BJ (cell line): ENCODE measurements at places on chromosomes 1 and 21.
A peak's percentile ranks its signal among the peaks of the same experiment; 100 is the strongest.

- DNase-seq, result no peak
Observed at GRCh38 chr1:228810878-228811711, 75.8 kb downstream of the RHOU start.

GRCh38 chr21:46000731-46001641, 19.4 kb downstream of the COL6A1 start:
- DNase-seq, result no peak

DNA sequence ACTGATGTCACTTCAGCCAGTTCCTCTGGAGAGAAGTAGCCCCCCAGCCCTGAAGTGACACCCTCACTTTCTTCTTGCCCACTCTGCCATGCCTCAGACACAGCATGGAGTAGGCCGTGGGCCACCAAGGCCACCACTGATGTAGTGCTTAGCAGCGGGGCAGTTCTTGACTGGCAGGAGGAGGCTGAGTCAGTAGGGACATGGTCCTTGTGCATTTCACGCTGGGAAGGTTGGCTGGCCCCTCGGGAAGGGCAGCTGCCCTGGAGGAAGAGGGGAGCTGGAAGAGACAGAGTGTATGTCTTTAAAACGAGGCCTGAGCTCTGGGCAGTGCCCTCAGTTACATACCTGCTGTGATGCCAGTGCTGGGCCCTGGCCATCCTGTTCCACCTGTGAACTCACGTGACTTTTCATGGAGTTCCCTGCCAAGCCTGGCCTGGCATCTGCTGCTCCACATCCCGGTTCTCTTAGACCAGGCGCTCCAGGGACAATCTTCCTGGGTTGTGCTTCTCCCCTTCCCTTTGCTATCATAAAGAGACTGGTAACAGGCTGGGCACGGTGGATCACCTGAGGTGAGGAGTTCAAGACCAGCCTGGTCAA, 158.6 kb upstream of the TMEM51 start:
- no peak for DNase-seq

DNA sequence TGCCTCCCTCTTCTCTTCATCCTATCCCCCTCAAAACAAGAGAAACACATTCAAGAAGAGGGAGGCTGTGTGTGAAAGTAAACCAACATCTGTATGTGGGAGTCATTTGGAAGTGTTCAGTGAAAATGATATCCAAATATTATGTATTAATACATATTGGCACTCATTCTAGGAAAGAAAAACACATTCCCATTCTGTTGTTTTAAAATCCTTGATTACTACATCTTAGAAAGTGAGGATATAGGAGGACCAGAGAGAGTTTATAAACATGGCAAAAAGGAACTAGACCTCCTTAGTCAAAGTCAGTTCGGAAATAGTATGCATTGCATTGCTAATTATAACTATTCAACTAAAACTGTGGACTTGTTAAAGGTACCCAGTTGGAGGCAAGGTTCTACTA, 786.6 kb downstream of the ADGRL2 start:
- DNase-seq, result no peak

GRCh38 chr1:159079525-159079924, 3.0 kb upstream of the AIM2 start:
- DNase-seq, result no peak

DNA sequence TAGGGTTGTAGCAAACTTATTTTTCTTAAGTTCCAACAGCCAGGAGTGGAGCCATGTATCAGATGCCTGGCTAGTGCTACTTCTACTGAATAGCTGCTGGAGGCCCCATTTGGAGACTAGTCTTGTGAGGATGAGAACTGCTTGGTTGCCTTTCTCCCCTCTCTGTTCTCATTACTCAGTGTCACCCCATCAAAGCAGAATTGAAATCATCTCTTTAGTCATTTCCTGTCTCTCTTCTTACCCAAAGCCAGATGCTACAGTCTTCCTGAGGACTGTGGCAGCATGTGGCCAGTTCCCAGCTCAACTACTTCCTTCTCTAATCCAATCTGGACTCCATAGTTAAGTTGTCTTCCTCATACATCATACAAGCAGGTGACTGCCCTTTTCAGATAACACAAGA, 197.5 kb downstream of the BRINP2 start:
- DNase-seq, result no peak

DNA sequence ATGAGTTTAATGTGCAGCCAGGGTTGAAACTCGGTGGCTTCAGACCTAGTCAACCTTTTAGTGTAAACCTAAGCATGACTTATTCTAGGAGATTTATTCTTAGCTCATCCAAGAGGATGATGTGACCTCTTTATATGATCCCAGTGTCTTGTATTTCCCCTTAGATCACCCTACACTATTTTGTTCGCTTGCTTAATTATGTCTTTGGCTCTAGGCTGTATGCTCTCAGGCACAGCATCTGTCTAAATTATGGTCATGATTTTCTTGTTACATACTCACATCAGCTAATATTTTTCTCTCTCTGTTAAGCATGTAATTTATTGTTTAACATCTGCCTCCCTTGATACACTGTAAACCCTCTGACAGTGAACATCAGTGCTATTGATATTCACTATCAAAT, 19.1 kb downstream of the COL11A1 start:
- no peak for DNase-seq

DNA sequence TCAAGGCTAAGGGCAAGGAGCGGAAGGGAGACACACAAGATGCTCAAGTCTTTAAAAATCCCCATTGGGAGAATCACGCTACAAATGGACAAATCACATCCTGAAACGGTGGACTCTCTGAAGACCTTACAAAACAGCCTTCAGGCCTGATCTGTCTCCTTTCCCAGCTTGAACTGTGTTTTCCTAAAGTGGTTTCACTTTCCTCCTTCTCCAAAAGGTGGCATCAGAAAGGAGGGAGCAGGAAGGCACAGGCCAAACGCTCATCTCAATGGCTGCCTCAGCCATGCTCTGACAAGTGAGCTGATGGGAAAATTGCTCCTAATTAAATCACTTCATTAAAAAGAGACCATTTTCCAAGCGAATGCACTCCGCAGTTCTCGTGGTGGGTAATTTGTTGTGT, 47.7 kb downstream of the UTP25 start:
- DNase-seq, result no peak

DNA sequence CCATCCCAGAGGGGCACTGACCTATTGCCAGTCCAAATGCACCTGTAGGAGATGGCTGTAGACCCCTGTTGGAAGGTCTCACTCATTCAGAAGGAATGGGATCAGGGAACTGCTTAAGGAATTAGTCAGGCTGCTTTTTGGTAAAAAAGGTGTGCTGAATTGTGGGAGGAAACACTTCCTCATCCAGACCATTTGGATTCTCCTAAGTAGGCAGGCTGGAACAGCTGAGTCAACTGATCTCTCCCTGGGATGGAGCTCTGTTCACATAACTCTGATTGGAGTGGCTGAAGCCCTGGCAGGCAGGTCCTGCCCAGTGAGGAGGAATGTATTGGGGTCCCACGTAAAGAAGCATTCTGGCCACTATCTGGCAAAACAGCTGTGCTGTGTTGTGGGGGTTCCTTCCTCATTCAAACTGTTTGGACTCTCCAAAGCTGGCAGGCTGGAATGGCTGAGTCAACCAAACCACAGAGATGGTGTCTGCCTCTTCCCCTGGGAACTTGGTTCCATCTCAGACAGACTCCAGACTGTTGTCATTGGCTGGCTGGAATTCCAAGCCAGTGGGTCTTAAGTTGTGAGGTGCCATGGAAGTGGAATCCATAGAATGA, 70.7 kb upstream of the PDC start:
- DNase-seq, result no peak

DNA sequence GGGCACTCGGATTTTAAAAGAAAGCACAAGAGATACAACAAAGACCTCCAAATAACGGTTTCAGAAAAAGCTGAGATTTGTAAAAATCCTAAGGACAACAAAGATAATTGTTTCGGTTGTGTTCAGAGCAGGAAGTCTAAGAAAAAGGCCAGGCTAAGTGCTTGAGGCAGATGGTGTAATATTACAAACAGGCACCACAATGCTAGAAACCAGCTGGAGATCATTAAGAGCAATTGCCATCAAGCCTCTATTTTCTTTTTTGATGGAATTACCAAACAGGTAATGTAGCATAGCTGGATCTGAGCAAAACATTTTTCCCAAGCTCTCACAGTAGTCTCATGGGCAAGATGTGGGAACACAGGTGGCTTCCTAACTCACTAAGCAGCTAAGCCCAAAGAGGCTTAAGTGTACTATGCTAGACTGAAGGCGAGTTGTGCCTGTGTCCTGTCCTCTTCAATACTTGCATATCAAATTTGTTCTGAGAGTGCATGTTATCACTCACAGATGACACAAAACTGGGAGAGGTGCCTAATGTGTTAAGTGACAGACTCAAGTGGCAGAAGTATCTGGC, 161.6 kb downstream of the GLUL start:
- DNase-seq, result no peak

DNA sequence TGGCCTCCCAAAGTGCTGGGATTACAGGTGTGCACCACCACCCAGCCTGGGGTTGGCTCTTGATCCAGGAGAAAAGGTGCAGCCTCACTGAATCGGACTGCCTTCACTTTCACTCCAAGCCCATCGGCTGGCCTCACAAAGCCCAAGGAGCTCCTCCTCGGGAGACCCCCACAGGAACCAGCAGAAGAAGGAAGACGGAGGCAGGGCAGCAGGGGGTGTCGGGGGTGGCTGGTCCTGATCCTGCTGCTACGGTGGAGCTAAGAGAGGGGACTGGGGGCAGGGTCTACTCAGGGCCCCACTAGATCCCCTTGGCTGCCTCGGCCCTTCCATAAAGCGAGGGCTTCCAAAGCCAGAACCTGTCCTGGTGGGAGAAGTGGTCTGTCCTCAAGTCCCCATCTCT, 93.9 kb downstream of the STUM start:
- DNase-seq, result no peak

- DNase-seq, result no peak
Observed at GRCh38 chr1:93349231-93350135, 3.8 kb downstream of the DR1 start.

- DNase-seq, result no peak
Observed at GRCh38 chr1:164360265-164360664, 198.7 kb upstream of the PBX1 start.

- DNase-seq, result no peak
Observed at GRCh38 chr1:24725209-24725651, 20.0 kb upstream of the CLIC4 start.

DNA sequence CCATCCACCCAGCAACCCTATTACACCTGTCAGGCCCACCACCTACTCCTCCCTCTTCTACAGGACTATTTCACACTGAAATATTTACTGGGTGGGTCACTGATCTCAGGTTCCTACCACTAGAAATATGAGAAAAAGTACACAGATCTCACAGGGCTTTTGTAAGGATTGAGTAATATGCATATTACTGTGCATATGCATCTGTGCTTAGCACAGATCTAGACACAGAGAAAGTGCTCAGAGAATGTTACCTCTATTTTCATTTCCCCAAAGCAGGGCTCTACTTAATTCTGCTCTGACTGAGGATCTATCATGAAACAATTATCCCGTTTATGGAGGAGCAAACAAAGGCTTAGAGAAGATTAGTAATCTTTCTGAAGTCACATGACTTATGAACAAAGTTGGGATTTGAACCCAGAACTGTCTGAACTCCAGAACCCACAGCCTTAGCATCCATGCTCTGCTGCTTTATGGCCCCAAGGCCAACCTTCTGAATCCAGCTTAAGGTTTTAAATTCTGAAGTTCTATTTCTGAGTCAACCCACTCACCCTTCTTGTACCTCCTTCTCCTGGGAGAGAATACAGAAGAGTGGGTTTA, 11.8 kb downstream of the TSSK3 start:
- DNase-seq, result no peak

DNA sequence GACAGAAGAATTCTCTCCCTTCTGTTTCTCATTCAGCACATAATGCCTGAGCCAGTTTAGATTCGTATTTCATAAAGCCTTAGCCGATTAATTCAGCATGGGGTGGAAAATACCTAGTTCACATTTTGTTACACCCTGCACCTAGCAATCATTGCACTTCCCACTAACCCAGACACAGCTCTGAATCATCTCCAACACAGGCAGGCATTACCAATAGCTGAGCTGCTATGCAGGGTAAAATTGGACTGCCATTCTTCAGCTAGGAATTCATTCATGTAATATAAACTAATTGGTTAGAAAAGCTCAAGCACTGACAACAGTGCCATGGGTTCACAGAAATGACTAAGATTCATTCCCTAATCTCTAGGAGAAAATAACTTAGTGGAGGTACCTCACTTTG, 26.9 kb upstream of the NKAIN1 start:
- no peak for DNase-seq

GRCh38 chr1:174206148-174206836, 47.0 kb downstream of the RABGAP1L start:
- no peak for DNase-seq

GRCh38 chr1:209412036-209412435, 171.5 kb upstream of the CAMK1G start:
- DNase-seq, result no peak

- peak; percentile 49 for DNase-seq
Observed at GRCh38 chr1:233244183-233244582, 51.3 kb downstream of the PCNX2 start.

GRCh38 chr1:152442765-152443164, 28.7 kb upstream of the CRNN start:
- no peak for DNase-seq

- no peak for DNase-seq
Observed at GRCh38 chr1:11536573-11537379, 57.8 kb downstream of the DISP3 start.

DNA sequence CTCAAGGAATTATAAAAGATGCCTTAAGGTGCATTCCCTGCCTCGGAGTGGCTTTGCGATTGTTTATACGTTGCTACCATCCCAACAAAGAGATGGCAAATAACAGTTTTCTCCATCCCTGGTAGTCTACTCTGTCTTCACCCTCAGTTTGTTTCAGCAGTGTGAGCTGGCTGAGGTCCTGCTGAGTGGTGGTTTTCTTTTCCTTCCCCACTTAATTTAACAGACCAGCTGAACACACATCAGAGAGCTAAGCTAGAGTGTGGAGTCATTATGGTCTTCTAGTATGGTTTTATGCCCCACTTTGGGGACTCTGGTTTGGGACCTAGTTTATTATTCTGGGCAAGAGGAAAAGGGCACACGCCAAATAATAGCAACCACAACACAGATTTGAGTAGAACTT, 2.2 kb downstream of the PIGV start:
- no peak for DNase-seq

GRCh38 chr1:200619894-200620272, 668 bp downstream of the KIF14 start:
- no peak for DNase-seq

DNA sequence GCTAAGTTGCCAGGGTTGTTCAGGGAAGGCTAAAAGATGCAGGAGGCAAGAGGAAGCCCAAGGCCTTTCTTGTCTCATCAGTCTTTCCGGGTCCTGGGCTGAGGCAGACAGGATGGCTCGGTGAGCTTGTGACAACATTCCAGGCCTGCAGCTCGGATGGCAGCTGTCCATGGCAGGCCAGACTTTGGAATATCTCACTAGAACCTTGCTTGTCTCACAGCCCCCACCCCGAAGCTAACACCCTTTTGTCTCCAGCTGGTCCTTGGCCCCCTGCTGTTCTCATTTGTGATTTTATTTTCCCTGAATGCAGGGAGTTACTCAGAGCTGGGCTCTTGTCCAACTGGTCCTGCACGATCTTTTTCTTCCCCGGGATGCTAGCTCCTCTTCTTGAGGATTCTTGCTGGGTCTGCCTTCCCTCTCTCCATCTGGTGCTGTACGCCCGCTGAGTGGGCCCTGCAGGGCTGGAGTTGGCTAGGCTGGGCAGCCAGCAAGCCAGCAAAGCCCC, 477.2 kb upstream of the CAMK1G start:
- DNase-seq, result no peak

- DNase-seq, result no peak
Observed at GRCh38 chr1:119007339-119007669, 19.2 kb upstream of the TBX15 start.

GRCh38 chr1:67465375-67465774, 35.2 kb upstream of the SERBP1 start:
- no peak for DNase-seq
